ENCODE measurements at places on chromosomes 16 and 17.

DNA sequence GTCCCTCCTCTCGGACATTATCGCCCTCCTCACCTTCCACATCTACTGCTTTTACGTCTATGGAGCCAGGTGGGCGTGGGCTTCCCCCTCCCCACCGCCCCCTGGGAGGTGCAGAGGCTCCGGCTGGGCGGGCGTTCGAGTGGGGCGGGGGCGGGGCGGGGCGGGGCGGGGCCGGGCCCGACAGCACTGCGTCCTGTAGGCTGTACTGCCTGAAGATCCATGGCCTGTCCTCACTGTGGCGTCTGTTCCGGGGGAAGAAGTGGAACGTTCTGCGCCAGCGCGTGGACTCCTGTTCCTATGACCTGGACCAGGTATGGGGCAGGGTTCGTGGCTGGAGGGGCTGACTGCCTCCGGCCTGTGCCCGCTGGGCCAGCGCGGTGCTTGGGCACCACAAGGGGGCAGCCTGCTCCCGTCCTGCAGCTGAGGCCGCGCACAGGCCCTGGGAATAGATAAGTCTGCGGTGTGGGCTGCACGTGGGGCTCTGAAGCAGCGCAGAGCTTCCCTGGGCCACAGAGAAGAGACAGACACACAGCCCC is 9.2 kb downstream of the PIGQ start:
- no peak for DNase-seq

DNA sequence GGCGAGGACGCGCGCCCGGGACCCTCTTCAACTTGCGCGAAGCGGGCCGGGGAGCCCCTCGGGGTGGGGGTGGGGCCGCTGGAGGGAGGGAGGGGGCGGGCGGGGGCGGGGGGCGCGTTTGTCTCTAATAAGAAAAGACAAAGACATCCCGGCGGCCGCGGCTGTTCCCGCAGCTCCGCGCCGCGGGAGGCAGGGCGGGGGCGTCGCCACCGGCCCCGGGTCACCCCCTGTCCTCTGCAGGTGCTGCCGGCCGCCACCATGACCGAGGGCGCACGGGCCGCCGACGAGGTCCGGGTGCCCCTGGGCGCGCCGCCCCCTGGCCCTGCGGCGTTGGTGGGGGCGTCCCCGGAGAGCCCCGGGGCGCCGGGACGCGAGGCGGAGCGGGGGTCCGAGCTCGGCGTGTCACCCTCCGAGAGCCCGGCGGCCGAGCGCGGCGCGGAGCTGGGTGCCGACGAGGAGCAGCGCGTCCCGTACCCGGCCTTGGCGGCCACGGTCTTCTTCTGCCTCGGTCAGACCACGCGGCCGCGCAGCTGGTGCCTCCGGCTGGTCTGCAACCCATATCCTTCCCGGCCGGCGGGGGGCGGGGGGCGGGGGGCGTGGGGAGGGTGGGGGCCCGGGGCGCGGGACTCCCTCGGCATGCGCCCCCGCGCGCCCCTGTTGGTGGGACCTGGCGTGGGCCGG is 714 bp downstream of the CACNA1H start:
- no peak for DNase-seq

- no peak for DNase-seq
Observed at GRCh38 chr17:3511852-3512504, 36.2 kb downstream of the ASPA start.

DNA sequence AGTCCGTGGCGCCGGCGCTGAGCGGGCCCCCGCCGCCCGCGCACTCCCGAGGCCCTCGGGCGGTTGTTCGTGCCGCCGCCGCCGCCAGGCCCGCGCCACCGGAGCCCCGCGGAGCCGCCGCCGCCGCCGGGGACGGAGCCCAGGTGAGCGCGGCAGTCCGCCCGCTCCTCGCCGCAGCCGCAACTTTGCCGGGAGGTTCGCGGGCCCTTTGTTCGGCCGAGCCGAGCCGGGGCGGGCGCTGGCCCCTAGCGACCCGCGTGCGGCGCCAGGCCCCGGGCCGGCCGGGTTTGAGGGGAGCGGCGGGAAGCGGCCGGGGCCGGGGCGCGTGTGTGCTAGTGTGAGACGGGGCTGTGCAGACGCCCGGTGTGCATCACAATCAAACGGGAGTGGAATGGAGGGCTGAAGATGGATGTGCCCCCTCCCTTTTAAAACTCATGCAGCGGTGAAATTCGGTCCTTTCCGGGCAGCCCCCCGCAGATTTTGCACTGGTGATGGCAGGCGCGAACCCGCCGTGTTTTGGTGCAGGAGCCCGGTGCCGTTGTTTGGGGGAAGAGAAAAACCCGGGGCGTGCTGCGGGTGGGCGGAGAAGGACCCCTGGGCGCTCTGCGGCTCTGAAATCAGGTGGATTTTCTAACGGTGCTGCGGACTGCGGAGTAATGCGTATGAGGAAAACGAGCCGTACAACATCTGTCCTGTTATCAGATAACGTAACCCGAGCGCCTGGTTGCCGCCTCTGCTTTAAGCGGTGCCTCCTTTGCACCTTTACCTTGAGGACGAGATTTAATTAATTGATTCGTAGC is 823 bp downstream of the TNRC6C start:
- peak; percentile 22 for DNase-seq

DNA sequence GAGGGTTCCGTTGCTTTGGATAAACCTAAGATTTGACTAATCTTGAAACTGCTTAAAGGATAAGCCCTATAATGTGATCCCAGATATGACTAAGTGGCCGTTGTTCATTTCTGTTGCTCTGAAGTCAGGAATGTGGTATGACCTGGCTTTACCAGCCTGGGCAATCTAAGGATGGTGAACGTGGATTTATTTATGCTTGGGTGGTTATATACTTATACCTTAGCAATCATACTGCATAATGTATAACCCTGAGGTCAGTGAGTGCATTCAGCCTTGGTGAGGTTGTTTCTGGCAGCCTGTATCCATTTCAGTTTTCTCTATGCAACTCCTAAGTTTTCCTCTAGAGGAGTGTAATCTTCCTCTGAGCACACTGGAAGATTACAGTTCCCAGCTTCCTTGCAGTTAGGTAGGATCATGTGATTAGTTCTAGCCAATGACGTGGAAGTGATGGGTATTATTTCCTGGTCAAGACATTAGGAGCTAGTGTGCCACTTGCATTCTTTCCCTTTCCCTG is 41.9 kb downstream of the FTO start:
- DNase-seq, result peak; percentile 75

- no peak for DNase-seq
Observed at GRCh38 chr17:36632916-36633771, 31.8 kb downstream of the MRM1 start.

DNA sequence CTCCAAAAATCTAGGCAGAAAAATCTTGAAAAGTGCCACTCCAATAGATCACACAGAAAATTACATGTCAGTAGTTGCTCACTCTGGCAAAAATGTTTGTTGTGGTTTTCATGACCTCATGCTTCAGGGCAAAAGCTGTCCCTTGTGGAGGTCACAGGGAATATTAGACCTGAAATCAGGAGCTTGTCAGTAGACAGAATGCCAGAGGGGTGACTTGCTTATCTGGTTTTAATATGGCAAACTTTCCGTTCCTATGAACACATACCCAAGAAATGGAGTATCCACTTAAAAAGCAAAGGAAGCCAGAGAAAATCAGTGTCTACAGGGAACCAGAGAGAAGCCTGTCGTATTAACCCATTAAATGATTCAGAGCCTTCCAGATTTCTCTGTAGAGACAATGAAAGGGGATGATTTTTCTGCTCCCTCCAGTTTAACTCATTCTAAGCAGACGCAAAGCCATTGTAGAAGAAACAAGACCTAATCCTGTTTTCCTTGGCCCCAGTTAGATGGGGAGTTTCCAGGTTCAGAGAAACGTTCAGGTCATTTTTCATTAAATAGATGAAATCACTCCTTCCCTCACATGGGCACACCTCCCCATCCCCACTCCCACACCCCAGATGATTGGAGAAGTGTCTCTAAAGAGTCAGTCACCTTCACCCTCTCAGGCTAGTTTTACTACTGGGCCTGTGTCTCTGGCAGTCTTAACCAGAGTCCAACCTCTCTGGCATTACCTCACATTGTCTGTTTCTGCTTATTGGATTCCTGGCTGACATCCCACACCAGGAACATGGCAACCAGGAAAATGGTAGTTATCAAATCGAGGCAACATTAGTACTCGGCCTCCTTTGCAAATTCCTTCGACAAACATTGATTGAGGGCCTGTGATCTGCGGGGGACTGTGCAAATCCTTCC is 6.0 kb downstream of the SOX9 start:
- peak; percentile 80 for DNase-seq

DNA sequence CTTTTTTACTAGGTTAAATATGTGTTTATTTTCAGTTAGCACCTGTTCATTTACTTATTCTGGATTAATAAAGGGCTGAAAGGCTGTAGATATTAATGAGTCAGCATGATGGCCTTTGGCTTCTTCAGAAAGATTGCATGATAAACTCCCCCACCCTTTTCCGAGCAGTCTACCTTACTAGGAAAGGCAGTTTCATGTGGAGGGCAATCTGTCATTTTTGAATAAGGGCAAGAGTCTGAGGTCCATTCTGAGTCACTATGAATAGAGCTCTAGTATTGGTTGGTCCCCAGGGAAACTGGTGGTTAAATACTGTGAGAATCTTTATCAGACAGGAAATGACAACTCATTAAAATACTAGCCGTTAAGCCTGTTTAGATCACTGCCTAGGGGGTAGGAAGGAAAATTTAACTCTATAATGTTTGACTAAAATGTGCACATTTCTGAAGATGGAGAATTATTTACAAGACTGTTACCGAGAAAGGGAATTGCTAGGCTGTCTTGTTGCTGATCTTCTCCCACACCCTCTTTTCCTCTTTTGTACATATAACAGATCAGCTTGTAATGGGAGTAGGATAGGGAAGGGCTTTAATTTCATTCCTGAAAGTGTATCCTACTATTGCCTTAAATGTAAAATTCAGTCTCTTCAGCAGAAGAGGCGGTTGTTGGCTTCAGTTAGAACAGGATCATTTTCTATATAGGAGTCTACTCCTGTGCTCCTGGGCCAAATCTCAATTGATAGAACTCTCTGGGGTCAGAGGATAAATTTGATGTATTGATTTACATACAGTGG is 63.3 kb downstream of the TUBD1 start:
- DNase-seq, result peak; percentile 99

DNA sequence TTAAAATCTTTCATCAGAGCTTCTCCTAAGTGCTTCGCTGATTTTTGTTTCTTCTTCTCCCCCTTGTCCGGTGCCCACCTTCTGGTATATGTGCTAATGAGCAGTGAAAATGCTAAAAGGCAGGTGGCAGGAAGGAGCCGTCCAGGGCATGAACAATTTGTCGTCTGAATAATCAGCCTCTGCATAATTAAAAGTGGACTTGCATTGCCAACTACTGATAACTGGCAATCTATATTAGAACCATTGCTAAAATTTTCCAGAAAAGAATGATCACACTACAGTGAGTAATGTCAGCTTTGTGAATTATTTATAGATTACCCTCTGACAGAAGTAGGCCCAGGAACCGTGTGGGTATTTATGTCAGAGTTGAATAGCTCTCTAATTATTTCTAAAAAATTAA is 28.1 kb downstream of the SERPINF1 start:
- no peak for DNase-seq

DNA sequence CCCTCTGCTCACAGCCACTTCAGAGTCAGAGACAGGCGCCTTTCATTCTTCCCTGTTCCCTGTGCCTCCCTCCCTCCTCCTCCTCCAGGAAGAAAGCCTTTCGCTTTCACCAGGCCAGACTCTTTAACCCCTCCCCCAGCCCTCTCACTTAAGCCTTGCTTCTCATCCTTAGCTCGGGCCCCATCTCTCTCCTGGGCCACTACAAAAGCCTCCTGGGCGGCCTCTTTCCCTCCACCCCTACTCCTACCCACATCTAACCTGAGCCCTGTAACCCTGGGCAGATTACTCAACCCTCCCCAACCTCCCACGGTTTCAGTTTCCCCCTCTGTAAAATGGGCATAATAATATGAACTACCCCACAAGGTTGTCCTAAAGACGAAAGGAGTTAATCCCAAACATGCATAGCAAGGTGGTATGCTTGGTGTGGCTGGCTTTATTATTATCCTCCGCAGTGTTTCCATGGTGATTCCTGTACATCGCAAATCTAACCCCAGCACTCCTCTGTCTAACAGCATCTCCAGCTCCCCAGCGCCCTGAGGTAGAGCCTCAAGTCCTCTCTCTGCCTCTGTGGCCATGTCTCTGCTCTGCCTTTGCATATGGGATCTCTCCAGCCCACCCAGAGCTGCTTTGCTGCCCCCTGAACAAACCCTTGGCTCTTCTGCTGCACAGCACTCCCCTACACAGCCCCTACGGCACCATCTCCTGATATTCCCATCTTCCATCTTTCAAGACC is 17.7 kb downstream of the PIMREG start:
- no peak for DNase-seq

GRCh38 chr17:78223061-78223460 is 8.4 kb upstream of the TMEM235 start:
- DNase-seq, result no peak

DNA sequence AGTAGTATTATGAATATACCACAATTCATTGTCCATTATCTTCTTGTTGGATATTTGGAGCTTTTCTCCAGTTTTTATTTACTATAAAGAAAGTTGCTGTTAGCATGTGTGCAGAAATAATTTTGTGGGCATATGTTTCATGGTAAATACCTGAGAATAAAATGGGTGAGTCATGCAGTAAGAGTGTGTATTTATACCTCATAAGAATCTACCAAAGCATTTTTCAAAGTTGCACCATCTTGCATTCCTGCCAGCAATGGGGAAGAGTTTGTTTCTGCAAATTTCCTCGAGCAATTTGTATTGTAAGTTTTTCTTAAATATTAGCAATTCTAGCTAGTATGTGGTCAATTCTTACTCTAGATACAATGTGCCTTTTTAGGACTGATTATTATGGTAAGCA is 7.9 kb upstream of the MON1B start:
- DNase-seq, result no peak

- no peak for DNase-seq
Observed at GRCh38 chr17:11780621-11781020, 182.4 kb downstream of the DNAH9 start.

GRCh38 chr16:48526058-48526957 is 83.7 kb downstream of the N4BP1 start:
- DNase-seq, result no peak

DNA sequence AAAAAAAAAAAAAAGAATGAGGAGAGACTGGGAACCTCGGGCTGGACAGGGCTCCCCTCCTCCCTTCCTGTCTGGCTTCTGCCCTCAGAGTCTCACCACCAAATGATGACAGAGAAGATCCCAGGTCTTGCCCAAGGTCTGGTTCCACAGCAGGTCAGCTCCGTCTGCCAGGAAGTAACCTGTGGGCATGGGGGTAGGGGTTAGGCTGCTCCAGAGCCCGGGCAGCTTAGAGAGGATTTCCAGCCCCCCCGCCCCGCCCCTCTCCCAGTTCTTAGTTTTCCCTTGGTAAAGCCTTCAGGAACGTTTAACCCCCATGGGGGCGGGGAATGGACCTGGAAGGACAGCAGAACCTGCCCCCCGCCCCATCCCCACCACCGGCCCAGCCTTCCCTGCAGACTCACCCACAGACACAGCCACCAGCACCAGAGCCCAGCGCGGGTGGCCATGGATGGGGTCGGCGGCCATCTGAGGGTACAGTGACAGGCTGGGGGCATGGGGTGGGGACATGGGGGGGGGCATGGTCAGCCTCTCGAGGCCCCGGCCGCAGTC is 700 bp downstream of the TLCD2 start:
- no peak for DNase-seq

- DNase-seq, result no peak
Observed at GRCh38 chr16:68778551-68779231, 41.6 kb downstream of the CDH1 start.

All from EL (cell line).